ENCODE measurements at places on chromosomes 7 and 10.
A peak's percentile ranks its signal among the peaks of the same experiment; 100 is the strongest.

GRCh38 chr7:18638594-18639452, 143.3 kb downstream of the HDAC9 start:
- no peak for DNase-seq

- no peak for DNase-seq
Measured at GRCh38 chr7:17526621-17527020, 228.2 kb downstream of the AHR start.

- no peak for DNase-seq
Measured at GRCh38 chr7:88688222-88688621, 71.3 kb upstream of the ZNF804B start.

DNA sequence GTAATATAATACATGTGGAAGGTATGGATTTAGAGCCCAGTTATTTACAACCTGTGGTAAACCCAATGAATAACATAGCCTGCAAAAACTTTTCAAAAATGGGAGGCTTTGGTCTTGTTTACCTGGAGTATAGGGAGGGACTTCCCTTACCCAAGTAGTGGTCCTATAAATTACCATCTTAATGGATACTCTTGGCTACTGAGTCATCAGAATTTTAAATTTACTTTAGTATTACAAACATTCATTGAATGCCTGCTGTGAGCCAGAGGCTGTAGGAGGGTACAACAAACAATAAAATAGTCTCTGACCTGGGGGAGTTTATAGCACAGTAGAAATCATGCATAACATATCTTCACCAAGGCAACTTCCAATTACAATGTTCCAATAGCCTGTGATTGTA, 365.1 kb downstream of the BBS9 start:
- no peak for DNase-seq

- DNase-seq, result no peak
Measured at GRCh38 chr7:71235253-71235652, 103.3 kb downstream of the GALNT17 start.

GRCh38 chr7:18829858-18830285, 287.6 kb downstream of the TWIST1 start:
- DNase-seq, result no peak

- no peak for DNase-seq
Measured at GRCh38 chr7:155259866-155260497, 37.7 kb upstream of the INSIG1 start.

- DNase-seq, result no peak
Measured at GRCh38 chr10:48656914-48657305, 27.8 kb upstream of the WDFY4 start.

GRCh38 chr10:94358480-94358879, 4.3 kb downstream of the NOC3L start:
- no peak for DNase-seq

DNA sequence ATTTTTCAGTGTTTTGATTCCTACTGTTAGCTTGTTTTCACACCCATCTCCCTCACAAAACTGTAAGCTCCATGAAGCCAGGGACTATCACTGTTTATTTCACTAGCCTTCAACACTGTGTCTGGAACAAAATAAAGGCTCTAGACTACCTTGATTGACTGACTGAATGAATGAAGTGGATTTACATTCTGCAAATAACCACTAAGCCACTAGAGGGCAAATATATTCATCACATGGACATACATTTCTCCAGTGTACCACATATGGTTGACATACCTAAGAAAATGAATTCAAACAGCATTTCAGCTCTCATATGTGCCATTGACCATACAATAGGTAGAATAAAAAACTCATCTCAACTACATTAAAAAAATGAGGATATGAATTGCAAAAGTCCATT, 185.9 kb downstream of the RAB11FIP2 start:
- peak; percentile 43 for DNase-seq

- DNase-seq, result no peak
Measured at GRCh38 chr10:68155615-68156210, 46.4 kb downstream of the MYPN start.

GRCh38 chr10:1115607-1115955, 59.4 kb downstream of the WDR37 start:
- no peak for DNase-seq

DNA sequence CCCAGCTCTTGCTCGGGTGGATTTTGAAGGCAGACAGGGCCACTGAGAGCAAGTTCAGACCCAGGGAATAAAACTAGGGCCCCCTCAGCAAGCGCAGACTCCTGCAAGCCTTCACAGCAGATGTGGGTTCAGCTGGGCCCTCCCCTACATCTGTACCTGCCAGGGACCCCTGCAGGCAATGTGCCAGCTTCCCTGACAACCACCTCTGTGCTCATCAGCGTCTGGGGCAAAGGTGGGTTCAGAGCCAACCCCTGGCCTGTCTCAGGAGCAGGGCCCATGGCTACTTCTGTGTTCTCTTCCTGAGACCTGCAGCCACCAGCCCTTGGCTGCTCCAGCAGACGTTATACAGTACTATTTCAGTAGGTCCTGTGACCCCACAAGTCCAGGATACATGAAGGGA, 189.5 kb downstream of the DIP2C start:
- no peak for DNase-seq
